ENCODE measurements at places on chromosomes 3 and 15.

GRCh38 chr3:2656806-2657777 lies 453.1 kb downstream of the IL5RA start:
- no peak for DNase-seq

- DNase-seq = peak; percentile 83
Observed at GRCh38 chr15:73950831-73951561, 24.7 kb downstream of the LOXL1 start.

GRCh38 chr15:74783072-74783807 lies 1.4 kb downstream of the CSK start:
- DNase-seq = no peak

DNA sequence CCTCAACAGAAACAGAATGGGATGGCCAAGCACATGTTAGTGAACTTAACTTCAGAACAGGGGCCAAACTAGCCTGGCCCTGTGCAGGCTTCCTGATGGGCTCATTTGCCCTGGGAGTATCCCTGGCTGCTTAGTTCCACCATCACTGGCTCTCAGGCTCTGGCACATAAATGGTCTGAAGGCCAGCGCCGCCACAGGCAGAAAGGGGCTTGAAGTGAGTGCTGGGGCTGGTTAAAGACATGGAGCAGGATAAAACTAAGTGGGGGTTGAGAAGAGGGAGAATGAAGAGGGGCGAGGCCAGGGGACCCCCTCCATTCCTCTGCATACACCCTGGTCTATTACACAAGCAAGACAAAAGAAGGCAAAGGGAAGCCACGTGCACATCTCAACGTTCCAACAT lies 12.2 kb downstream of the SLCO2A1 start:
- no peak for DNase-seq

DNA sequence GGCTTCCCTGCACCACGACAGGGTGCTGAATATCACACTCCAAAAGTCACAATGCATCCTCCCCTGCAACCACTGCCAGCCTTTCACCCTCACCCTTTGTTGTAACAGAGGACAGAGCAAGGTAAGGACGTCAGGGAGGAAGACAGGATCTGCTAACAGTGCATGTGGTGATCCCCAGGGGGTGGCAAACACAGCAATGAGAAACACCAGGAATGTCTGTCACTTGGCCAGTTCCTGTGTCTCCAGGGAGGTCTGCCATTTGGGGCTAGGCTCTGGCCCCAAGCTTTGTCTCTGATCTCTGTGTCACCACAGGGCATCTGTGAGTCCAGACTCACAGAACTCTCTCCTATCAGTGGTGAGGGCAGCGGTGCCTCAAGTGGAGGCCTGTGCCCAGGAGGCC lies 54.3 kb upstream of the SLC24A5 start:
- no peak for DNase-seq

DNA sequence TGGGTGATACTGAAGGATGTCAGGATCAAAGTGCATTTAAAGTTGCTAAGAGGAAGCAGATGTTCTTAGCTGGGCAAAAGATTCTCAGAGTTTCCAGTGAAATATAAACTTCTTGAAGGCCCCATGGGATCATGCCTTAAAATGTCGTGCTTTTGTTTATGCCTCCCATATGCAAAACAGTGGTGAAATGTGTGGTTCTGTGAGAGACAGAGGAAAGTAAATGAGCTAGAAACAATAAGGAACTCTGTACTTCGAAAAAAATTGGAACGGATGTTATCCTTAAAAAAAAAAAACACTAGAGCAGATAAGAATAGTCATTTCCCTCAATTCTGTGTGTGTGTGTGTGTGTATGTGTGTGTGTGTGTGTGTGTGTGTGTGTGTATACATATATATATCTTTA lies 497.0 kb upstream of the TBL1XR1 start:
- no peak for DNase-seq

GRCh38 chr3:4162096-4162495 lies 141.1 kb upstream of the SETMAR start:
- DNase-seq = no peak
